ENCODE measurements at places on chromosomes 16 and 17.

DNA sequence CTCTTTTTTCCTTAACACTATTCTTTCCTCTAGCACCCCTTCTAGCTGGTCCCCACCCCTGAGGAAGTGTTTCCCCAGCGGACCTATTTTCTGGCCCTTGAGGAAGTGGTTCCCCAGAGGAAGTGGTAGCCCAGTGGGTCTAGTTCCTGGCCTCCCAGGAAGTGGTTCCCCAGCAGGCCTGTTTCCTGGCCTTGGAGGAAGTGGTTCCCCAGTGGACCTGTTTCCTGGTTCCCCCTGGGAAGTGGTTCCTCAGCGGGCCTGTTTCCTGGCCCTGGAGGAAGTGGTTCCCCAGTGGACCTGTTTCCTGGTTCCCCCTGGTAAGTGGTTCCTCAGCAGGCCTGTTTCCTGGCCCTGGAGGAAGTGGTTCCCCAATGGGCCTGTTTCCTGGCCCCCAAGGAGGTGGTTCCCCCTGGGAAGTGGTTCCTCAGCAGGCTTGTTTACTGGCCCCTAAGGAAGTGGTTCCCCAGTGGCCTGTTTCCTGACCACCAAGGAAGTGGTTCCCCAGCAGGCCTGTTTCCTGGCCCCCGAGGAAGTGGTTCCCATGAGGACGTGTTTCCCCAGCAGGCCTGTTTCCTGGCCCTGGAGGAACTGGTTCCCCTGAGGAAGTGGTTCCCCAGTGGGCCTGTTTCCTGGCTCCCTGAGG is 58.3 kb downstream of the NTN1 start:
- no peak for DNase-seq

DNA sequence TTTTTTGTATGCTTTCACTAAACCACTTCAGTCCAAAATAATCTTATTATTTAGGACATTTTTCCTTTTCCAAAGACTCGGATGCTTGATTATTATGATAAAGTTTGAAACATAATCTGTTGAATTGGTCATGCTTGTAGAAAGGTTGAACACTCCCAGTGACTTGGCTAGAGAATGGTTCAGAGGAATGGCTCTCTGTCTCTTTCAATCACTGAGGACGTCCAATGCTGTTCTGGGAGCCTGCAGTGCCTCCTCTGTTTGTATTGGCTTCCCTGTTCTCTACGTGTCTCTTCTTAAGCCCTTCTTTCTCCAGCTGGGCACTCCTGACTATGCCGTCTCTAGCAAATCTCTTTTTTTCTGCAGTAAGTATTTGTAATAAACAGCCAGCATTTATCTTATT is 369.0 kb upstream of the DYNLRB2 start:
- no peak for DNase-seq

DNA sequence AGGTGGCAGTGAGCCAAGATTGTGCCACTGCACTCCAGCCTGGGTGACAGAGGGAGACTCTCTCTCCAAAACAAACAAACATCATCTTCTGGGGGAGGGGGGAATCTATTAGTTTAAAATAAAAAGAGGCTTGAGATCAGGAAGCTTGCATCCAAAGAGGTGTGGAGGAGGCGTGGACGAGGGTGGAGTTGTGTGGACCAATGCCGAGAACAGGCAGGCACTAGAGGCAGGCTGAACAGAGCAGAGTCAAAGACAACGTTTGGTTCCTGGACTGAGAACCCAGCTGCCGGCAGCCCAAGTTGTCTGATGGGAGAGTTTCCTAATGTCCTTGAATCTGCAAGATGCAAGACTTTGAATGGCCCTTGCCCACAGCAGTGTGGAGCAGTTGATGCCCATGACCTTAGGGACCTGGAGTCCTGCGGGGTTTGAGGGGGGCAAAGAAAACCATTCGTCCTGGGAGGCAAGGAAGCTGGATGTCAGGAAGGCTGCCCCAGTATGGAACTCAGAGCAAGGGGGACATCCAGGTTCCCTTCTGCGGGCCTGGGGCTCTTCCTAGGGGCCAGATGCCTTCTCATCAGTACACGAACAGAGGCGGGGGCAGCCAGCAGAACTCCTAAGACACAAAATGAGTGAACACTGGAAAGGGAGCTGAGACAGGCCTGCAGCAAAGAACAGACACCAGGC is 9.2 kb downstream of the TBC1D16 start:
- no peak for DNase-seq

- no peak for DNase-seq
Observed at GRCh38 chr17:20172376-20172775, 163.2 kb downstream of the SPECC1 start.

GRCh38 chr17:9032151-9032550 is 10.8 kb downstream of the NTN1 start:
- DNase-seq: no peak

DNA sequence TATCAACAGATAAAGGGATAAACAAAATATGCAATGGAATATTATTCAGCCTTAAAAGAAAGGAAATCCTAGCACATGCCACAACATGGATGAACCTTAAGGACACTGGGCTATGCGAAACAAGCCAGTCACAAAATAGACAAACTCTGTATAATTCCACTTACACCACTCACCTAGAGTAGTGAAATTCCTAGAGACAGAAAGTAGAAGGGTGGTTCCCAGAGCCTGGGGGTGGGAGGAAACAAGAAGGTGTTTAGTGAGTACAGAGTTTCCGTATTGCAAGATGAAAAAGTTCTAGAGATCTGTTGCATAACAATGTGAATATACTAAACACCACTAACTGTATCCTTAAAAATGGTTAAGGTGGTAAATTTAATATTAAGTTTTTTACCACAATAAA is 10.0 kb downstream of the SPOP start:
- no peak for DNase-seq

GRCh38 chr17:73471924-73472323 is 160.1 kb upstream of the CDC42EP4 start:
- no peak for DNase-seq

DNA sequence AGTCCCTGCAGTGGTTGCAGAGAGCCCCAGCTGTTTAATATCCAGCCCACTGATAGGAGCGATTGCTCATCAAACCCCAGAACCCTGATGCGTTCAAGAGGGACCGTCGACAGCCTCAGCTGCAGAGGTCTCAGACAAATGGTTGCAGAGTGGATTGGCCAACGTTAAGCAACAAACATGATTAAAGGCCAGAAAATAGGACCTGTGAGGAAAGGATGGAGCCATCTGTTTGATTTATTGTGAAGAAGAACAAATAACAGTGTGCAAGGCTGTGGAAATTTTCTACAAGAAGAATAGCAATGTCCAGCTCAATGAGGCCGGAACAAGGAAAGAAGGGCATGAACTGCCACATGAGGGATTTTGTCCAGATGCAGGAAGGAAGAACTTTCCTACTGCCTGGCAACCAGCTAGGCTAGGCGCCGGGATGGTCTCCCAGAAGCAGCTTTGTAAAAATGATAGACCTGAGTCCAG is 138.4 kb upstream of the DNAH9 start:
- no peak for DNase-seq

DNA sequence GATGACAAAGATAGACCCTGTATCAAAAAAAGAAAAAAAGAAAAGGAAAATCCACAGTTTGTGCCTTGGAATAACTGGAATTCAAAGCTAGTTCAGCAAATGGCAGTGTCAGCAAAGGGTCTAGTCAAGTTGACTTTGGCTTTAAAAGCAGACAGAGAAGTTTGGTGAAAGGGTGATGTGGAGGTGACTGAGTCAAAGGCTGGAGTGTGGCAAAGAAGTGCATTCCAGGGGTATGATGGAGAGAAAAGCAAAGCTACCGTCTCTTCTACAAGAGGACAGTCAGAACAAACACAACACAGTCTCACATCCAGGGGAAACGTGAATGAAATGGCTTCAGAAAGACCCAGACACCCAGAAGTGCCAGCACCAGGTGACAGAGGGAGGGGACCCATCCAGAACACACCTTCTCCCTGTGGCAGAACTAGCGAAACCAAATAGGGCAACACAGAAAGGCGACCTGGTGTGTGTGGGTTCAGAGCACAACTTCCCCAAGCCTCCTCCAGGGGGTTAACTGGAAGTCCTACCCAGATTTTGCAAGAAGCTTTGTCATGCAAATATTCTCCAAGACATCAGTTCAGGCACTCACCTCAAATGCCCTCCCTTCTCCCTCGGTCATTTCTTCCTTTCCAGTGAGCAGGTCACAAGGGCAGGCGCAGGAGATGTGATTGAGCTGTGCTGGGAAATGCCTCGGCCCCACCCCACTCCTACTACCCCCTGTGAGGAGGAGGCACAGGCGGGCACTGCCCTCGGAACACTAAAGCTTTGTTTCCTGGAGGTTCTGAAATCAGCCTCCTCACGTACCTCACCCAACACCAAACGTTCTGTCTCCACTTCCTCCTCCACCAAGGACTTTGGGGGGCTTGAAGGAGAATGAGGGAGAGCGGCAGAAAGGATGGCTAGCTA is 481.9 kb downstream of the SOX9 start:
- no peak for DNase-seq
